Type B pancreatic cell (in vitro differentiated cells): ENCODE measurements at places on chromosomes 5 and 9. TPM values are rescaled to one million over a fixed set of nuclear protein-coding genes. Genes with fewer than 3 reads are reported as not detected.

GRCh38 chr5:66993448-66993847 is 203.2 kb downstream of the CD180 start:
- no peaks in the 10 kb centered on the region for H3K27me3 ChIP-seq
- no peaks in the 10 kb centered on the region for H3K36me3 ChIP-seq
- H3K27ac ChIP-seq = no peak overlapping the region
- no peak overlapping the region for H3K4me3 ChIP-seq
- DNase-seq = no peak

DNA sequence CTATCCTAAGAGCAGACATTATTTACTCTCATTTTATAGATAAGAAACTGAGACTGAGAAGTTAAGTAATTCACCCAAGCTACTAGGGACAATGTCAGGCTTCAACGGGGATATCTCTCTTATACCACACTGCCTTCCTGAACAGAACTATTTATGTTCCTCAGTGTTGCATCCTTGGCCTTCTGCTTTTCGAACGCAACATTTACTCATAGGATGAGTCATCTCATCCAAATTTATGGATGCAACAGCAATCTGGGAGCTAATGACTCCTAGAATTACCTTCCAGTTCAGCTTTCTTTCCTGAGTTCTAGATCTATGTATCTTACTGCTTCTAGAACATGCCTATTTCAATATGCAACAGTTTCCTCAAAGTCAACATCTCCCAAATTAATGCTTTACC is 103.6 kb upstream of the PAM start:
- no peak overlapping the region for H3K27ac ChIP-seq
- no peaks in the 10 kb centered on the region for H3K36me3 ChIP-seq
- no peak for DNase-seq
- H3K4me3 ChIP-seq = no peak overlapping the region
- no peaks in the 10 kb centered on the region for H3K4me1 ChIP-seq

DNA sequence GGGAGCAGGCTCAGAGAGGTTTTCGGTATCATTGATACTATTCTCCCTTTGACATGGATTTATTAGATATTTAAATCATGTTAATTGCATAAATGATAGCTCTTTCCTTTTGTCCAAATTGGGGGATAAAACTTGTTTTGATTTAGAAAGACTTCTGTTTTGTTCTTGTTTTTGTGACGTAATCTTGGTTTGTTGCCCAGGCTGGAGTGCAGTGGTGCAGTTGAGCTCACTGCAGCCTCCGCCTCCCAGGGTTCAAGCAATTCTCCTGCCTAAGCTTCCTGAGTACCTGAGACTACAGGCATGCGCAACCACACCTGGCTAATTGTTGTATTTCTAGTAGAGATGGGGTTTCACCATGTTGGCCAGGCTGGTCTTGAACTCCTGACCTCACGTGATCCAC is 7.1 kb downstream of the MAT2B start:
- H3K4me1 ChIP-seq = peaks cover 28% of the 10 kb centered on the region
- H3K4me3 ChIP-seq = no peak overlapping the region
- H3K27me3 ChIP-seq = no peaks in the 10 kb centered on the region
- no peak overlapping the region for H3K27ac ChIP-seq
- no peak for DNase-seq
- peaks cover 22% of the 10 kb centered on the region for H3K36me3 ChIP-seq

GRCh38 chr5:107783551-107783950 is 112.8 kb upstream of the EFNA5 start:
- H3K4me3 ChIP-seq = no peak overlapping the region
- H3K4me1 ChIP-seq = peaks cover 6% of the 10 kb centered on the region
- H3K36me3 ChIP-seq = no peaks in the 10 kb centered on the region
- DNase-seq = no peak
- no peak overlapping the region for H3K27ac ChIP-seq
- no peaks in the 10 kb centered on the region for H3K27me3 ChIP-seq

DNA sequence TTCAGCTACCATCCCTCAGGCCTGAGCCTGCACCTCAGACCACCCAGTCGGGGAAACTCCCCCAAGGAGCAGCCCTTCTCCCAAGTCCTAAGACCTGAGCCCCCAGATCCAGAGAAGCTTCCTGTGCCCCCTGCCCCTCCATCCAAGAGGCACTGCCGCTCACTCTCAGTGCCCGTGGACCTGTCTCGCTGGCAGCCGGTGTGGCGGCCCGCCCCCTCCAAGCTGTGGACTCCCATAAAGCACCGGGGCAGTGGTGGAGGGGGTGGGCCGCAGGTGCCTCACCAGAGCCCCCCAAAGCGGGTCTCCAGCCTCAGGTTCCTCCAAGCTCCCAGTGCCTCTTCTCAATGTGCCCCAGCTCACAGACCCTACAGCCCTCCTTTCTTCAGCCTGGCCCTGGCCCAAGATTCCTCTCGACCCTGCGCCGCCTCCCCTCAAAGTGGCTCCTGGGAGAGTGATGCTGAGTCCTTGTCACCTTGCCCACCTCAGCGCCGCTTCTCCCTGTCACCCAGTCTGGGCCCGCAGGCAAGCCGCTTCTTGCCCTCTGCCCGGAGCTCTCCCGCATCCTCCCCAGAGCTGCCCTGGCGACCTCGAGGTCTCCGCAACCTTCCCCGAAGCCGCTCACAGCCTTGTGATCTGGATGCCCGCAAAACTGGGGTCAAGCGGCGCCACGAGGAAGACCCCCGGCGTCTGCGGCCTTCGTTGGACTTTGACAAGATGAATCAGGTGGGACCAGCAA is 7.0 kb downstream of the FAM53C start:
- H3K27ac ChIP-seq = no peak overlapping the region
- no peak overlapping the region for H3K4me3 ChIP-seq
- peaks cover 19% of the 10 kb centered on the region for H3K4me1 ChIP-seq
- no peaks in the 10 kb centered on the region for H3K27me3 ChIP-seq
- H3K36me3 ChIP-seq = peaks cover 35% of the 10 kb centered on the region
- DNase-seq = no peak

OR2S2 gene
- total RNA-seq = not detected in 2 replicates
